ENCODE measurements at places on chromosomes 2 and 18.

DNA sequence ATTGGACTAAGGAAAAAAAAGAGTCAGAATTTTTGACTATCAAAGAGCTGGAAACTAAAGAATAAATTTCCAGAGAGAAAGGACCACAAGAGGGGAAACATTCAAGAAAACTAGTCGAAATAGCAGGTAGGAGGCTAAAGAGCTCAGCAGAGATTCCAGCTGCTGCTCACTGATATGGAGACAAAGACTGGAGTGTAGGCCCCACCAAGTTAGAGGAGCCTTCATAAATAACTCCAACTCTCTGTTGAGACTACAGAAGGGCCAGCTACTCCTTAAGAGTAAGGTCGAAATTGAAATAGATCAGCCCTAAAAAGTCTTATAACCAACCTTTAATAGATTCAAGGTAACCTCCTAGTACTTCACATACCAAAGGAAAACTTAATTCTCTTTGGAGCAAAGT lies 31.1 kb downstream of the SS18 start:
- DNase-seq = no peak

GRCh38 chr2:66700677-66701066 lies 265.7 kb downstream of the MEIS1 start:
- no peak for DNase-seq

- no peak for DNase-seq
Measured at GRCh38 chr2:200695601-200696000, 109.8 kb downstream of the AOX1 start.

DNA sequence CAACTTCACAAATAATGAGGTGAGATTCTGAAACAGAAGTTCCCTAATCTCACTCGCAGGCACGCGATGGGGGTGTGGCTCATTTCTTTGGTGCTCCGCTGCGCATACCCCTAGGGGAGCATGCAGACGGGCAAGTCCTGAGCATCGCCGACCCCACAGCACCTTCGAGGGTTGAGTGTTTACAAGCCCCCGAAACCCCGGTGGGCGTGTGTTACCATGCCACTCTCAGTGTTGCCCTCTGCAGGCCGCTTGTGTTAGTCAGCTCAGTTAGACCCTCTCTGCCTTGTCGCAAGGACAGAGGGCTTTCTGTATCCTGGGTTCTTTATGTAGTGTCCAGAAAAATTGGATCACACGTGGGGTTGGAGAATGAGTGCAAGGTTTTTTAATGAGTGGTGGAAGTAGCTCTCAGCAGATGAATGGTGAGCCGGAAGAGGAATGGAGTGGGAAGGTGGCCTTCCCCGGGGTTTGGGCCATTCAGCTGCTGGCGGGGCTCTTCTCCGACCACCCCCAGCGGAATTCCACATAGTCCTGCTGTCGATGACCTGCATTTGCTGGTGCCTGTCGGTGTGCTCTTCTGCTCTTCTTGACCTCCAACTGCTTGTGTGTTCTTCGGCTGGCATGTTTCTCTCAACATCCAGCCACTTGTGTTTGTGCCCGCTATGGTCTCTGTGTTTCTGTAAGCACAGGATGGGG lies 191.3 kb downstream of the RPRM start:
- no peak for DNase-seq

DNA sequence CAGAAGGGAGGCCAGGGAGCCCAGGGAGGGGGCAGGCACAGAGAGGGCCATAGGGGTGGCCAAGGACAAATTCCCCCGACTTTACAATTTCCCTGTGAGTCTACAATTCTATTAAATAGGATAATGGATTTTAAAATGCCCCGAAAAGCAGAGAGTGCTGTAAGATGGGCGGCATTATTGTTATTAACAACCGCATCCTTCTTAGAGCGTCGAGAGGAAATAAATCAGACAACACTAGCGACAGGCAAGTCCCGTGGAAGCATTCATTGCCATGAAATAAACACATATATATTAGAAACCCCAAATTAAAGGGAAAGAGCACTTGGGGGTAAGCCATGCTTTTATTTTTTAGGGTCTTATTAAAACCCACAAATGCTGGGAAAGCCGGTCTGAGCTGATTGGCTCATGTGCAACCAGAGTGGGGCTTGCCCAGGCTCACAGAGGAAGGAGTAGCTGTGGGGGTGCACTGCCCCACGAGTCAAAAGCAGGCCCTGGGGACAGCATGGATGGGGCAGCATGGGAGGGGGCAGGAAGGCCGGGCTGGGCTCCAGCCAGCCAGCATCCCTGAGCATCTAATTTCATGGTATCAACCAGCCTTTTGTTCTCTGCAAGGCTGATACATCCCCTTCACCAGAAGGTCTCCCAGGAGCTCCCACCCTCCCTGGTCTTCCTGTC lies 187.1 kb downstream of the CELF4 start:
- DNase-seq = no peak

DNA sequence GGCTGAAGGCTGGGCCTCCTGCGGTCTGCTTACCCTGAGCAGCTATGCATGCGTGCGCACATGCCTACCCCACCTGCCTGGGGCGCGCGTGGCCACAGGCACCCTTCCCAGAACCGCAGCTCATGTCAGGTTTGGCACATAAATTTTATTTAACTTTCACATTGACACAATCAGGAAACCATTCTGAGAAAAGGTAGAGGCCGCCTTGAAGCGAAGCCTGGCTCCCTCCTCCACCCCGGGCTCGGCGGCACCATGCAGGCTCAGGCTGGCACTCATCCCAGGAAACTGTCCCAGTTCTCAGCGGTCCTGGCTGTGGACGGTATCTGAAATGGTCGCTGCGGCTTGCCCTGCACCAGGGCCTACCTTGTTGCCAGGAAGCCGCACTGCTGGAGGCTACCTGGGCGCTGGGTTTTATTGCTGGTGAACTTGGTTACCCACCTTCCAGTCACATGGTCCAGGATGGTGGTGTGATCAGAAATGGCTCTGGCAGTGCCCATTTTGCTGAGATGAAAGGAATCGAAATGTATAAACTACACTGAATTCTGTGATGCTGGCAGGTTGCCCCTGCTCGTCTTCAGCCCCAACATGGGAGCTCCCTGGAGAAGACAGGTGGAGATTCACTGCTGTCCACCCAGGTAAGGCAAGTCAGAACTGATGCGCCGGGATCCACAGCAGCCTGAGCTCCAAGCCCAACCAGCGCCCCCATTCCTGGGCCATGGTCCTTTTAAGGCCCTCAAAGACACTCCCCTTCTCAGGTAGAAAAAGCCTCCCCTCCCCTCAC lies 25.5 kb downstream of the CHST10 start:
- no peak for DNase-seq

GRCh38 chr2:80489717-80490116 lies 185.2 kb upstream of the LRRTM1 start:
- no peak for DNase-seq

DNA sequence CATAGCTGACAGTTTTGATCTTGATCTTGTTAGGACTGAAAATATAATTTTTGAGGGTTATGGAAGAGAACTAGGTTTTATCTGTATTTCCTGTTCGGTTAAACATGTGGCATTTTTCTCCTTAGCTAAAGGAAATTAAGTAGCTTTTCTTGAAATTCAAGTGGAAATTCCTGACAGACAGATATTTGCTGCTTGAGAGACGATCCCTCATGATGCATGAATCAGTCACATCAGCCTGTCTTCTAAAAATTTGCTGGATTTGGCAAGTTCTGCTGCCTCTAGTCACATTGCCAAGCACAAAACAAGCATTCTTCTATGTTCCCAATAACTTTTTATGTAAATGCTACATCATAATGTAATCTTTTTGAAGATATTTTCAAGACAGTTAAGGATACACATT lies 201.8 kb upstream of the ATP5MC3 start:
- no peak for DNase-seq

- no peak for DNase-seq
Measured at GRCh38 chr2:237223201-237223861, 137.6 kb downstream of the COPS8 start.
